ENCODE measurements at places on chromosomes 2 and 18.
A peak's percentile ranks its signal among the peaks of the same experiment; 100 is the strongest.

GRCh38 chr2:136281281-136282114 is 163.5 kb upstream of the CXCR4 start:
- DNase-seq: peak; percentile 19

DNA sequence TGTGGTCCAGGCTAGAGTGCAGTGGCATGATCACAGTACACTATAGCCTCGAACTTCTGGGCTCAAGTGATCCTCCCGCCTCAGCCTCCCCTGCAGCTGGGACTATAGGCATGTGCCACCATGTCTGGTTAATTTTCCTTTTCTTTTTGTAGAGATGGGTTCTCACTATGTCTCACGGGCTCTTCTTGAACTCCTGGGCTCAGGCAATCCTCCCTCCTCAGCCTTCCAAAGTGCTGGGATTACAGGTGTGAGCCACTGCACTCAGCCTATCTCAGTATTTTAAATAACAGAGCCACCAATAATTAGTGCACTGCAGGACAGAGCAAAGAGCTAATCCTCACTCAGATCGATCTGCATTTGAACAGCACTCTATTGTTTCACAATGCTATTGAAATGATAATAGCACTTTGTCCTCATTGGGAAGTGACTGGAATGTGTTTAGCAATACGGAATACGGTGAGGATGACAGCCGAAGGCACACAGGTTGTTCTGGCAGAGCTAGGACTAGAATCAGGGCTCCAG is 335.9 kb downstream of the DLGAP1 start:
- DNase-seq: no peak

GRCh38 chr2:72136331-72136730 is 11.3 kb downstream of the CYP26B1 start:
- DNase-seq: no peak

DNA sequence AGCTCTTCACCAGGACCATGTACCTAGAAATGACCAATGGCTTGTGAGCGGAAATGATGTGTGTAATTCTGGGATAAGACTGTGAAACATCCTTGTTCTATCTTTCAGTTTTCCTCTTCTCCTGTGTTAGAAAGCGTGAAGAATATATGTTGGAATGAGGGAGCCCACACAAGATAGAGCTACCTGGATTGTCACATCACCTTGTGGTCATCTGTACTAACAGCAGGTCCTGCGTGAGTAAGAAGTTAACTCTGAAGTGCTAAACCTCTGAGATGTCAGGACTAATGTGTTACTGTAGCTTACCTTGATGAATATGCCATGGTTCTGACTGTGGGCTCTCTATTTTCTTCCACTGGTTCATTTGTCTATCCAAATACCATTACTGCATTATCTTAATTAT is 75.6 kb downstream of the FASTKD2 start:
- DNase-seq: no peak

- DNase-seq: no peak
These were observed 66.8 kb upstream of the NCK2 start for GRCh38 chr2:105677901-105678300.

- no peak for DNase-seq
These were observed 257.3 kb upstream of the APCDD1 start for GRCh38 chr18:10197097-10197496.

GRCh38 chr2:191877875-191878274 is 31.0 kb upstream of the CAVIN2 start:
- DNase-seq: no peak

Data from stimulated activated CD8-positive, alpha-beta memory T cell treated with anti-CD3 and anti-CD28 coated beads, Interleukin-4, amount 100 ng/mL, for 1 hour (primary cell).